ENCODE measurements at places on chromosomes 5 and 9.
A peak's percentile ranks its signal among the peaks of the same experiment; 100 is the strongest.

- DNase-seq = peak; percentile 40
These were observed 25.5 kb upstream of the STXBP1 start for GRCh38 chr9:127586537-127586936.

GRCh38 chr5:102792705-102793104, 37.6 kb downstream of the PAM start:
- DNase-seq = no peak

DNA sequence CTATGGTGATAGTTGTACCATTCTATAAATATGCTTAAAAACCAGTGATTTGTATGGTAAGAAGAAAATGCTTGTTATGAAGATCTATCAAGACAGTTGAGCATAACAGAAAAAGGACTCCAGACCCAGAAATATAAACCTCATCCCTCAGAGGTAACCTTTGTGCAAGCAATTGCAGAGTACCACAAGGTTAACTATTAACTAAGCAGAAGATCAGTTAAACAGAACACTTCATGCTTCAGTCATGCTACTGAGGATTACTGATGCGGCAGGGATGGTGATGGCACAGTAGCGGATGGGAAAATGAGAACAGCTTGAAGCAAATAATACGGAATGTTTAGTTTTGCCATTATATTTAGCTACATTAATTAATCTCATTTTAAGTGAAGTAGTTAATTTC, 45.5 kb downstream of the IARS1 start:
- no peak for DNase-seq

DNA sequence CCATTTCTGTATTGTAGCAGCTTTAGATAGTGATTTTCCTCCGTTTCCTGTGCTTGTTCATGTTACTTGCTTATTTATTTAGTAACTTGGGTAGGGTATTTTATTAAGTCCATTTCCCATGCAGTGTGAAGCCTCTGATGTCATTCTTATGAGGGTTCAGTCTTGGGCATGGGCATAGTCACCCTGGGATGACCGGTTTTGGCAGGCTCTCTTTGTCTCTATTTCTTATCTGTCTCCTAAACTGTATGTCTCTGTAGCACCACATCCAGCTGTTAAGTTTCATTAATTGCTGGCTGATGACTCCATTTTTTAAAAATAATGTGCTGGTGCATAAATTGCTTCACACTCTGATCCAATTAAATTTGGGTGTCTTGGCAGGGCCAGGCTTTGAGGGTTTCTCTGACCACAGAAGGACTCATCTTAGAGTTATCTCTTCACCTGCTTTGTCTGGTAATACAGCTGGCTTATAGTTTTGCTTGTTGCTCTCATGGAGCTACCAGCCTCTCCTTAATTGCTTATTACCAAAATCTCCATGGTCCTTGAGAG, 173.3 kb upstream of the VLDLR start:
- DNase-seq = no peak
